ENCODE measurements at places on chromosomes 3 and 15.

- no peak for DNase-seq
These were observed 691.4 kb downstream of the ZBBX start for GRCh38 chr3:166688665-166689064.

DNA sequence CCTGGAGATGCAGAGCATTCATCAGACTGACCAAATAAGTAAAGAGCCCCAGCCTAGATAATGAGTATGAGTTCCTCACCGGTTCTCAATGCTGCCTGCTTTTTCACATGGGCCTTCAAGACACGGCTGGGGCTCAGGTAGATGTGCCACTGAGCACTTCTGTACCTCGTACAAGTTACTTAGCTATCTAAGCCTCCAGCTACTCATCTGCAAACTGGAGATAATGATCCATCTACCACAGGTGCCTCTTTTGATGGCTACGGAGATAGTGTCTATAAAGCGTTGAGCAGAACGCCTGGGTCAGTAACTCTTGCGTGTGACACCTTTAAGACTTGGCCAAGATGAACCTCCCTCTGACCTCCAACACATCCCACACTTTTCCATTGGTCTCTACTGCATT is 56.3 kb downstream of the CCR4 start:
- no peak for DNase-seq

DNA sequence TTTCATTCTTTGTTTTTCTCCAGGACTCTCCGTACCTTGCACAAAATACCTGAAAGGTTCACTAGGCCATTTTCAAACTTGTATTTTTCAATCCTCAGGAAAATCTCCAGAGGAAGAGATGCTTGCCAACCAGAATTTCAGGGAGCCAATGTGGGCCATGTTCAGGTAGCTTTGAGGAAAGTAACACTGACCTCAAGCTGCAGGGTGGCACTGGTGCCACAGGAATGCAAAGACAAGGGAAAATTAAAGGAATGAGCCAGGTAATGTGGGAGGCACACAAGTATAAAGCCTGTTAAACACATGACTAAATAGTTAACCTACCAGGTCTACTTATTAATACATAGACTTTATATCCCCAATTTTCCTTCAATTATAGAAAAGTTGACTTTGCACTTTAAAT is 51.9 kb upstream of the GAP43 start:
- no peak for DNase-seq

- DNase-seq, result no peak
These were observed at the start of gene MAP6D1 for GRCh38 chr3:183825456-183826161. TSS of gene MAP6D1 (minus strand) at chr3:183825577. CDS start at chr3:183825547, 30 bp downstream.

- no peak for DNase-seq
These were observed 74.6 kb downstream of the WNT5A start for GRCh38 chr3:55412545-55412944.

GRCh38 chr3:45972534-45973402 is 22.9 kb downstream of the FYCO1 start:
- no peak for DNase-seq

DNA sequence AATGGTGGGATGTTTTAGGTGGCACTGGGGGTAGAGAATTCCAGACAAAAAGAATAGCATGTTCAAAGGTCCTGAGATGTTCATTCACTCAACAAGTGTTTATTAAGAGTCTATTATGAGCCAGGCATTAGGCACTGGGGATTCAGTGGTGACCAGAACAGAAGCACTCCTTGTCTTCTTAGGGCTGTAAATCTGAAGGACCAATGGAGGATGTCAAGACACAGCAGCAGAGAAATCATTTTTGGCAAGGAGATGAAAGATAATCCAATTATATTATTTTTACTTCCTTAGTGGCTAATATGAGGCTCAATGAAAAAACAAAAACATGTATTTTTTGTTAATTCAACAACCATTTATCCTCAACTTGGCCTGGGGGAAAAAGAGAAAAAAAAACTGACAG is 218.5 kb downstream of the SLC9A9 start:
- DNase-seq, result no peak

DNA sequence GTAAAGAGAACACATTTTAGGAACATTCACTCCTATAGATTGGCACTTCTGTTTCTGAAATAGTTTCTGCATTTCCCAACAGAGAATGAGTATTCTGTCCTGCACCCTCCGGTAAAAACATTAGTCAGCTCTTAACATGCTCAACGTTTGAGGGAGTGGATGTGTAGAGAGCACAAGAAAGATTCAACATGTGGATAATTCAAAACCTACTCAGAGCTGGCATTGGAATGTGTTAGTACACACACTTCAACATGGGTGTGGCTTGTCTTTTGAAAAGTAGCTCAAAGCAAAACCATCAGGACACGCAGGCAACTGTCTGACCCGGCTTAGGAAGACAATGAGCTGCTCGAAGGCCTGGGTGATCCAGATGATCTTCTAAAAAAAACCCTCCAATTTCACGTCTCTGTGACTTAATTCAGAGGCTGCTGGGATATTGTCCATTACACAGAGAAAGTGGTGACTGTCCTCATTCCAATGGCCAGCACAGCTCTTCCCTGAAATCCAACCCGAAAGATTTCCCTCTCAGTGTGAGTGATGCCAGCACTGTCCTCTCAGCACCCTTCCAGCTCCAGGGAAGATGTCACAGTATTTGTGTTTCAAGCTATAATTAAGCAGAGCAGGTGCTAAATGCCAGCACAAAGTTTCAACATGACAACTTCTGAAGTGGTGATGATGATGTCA is 18.1 kb downstream of the FBN1 start:
- no peak for DNase-seq

GRCh38 chr3:55647670-55648069 is 160.6 kb upstream of the WNT5A start:
- DNase-seq, result no peak

- DNase-seq, result no peak
These were observed 13.2 kb downstream of the IQCB1 start for GRCh38 chr3:121821421-121822199.

DNA sequence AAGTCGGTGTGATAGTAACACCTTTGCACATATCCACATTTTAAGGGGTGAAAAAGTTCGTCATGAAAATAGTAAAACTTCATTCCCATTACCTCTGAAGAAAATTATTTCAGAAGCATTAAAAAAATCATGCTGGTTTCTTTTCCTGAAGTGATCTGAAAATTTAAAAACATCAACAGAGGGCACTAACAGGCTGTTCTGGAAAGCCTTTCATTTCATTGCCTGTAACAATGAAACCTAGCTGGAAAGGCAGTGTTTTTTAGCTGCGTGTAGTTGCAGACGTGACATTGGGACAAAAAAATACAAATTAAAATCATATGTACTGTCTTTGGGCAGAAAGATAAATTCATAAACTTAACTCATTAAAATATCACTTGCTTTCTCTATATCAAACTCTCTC is 993.8 kb downstream of the GBE1 start:
- no peak for DNase-seq

- no peak for DNase-seq
These were observed 153.6 kb downstream of the TMEM108 start for GRCh38 chr3:133191818-133192217.

DNA sequence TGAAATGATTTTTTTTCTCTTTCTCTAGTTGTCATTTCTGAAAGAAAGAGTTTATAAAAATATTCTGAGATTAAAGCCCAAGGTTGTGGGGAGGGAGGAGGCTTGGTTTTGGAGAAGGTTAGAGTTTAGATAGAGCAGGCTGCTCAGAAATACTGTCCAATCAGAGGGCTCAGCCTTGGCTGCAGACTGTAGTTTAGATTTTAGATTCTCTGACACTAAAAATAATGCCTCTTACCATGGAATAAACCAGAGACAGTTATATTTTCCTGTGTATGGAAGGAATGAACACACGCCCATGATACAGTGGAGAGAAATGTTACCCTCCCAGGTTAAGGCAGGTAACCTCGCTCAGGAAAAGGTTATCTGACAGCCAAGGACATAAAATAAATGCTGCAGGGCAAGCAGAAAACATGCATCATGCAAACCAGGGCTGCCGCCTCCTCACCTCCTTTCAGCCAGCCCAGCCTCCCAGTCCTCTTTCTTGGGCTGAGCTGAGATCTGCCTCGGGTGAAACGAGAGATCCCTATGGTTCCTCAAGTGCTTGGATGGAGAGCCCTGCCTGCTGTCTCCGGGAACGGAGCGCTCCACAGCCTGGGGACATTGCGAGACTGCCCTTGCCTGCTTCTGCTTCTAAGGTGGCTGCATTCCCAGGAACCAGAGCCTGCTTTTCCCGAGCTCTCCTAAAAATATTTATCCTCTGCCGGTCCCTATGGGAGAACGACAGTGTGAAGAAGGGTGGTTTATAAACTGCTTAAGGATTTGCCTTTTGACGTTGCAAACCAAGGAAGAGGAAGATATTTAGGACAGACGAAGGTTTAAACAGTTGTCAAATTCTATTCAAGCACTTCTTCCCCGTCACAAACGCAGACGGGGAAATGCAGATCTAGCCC is 848 bp downstream of the NCEH1 start:
- no peak for DNase-seq

DNA sequence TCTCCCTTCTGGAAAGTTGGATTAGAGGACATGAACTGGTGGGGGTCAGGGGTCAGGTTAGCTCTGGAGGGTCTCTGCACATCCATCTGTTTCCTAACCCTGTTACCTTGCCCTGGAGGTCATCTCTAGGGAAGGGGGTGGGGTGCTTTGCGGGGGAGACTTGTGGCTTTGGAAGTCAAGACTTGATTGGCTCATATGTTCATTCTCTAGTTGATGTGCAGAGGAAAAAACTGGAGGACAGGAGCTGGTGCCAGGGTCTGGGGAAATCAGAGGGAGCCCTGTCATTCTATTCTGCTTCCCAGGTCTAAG is 42.9 kb upstream of the ROPN1 start:
- no peak for DNase-seq

DNA sequence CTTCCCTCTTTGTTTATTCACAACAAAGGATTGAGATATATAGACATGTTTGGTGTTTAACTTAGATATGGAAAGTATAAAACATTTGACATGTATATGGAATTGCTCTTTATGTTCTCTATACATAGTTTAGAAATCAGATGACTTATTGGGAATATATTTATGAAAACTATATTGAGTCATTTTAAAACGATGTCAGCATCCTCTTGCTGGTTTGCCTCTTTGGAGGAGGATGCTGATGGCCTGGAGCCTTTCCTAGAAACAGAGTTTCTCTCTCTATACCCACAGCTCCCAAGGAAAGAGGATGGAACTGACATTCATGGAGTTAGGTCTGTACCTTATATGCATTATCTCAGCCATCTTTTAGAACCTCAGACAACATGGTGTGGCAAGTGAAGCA is 40.3 kb downstream of the ZBTB38 start:
- DNase-seq, result no peak

- no peak for DNase-seq
These were observed 15.4 kb upstream of the BTLA start for GRCh38 chr3:112514527-112515128.

GRCh38 chr3:72641684-72642083 is 206.6 kb downstream of the SHQ1 start:
- no peak for DNase-seq

DNA sequence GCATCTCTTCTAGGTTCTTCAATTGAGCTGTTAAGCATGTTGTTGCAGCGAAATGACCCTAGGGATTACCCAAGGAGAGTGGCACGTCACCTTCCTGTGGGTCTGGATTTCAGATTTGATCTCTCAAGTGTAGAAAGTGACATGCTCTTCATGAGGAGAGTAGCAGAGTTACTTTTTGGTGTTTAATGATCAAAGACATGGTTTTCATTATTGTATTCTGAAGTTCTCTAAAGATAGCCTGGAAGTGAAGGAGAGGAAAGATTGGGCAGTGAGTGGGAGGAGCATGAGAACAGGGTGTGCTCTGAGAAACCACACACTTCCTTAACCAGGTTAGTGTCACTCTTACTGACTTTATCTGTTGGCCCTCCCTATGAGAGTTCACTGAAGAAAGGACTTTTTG is 153.6 kb downstream of the AKAP13 start:
- no peak for DNase-seq

Data from stimulated activated CD8-positive, alpha-beta memory T cell treated with anti-CD3 and anti-CD28 coated beads, Interleukin-15, amount 100 ng/mL, for 24 hours (primary cell).